Nucleus accumbens (tissue), 56 donors: ENCODE measurements at places on chromosomes 5 and 9.

DNA sequence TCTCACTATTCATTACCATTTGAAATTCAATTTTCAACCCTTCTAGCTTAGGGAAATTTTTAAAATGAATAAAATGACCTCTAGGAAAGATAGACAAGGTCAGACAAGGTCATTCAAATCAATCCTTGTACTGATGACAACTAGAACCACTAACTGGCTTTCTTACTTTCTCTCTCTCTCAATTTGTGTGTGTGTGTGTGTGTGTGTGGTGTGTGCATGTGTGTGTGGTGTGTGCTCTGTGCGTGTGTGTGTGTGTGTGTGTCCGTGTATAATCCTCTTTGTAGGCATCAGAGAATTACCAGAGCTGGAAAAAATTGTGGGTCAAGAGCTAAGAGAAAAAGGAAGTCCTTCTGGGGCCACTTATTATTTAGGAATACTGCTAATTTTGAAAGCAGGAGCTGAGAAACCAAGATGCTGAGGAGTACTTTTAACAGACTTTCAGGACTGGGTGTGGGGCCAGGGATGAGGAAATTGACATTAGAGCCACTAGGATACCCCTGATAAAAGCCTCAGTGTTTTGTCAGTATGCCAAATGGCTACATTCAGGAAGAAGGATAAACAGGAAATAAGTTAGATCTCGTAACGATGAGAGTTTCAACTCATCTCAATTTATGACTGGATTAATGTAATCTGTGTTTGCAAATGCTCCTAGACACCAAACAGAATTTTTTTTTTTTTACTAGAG lies 723.3 kb downstream of the CETN3 start:
- DNase-seq: no peak

GRCh38 chr5:115594128-115595047 lies 7.9 kb downstream of the TICAM2 start:
- no peak for DNase-seq

GRCh38 chr5:147674411-147674810 lies 108.1 kb downstream of the JAKMIP2 start:
- no peak for DNase-seq

- no peak for DNase-seq
These were observed 1835.2 kb upstream of the NUDT12 start for GRCh38 chr5:105397749-105398148.

DNA sequence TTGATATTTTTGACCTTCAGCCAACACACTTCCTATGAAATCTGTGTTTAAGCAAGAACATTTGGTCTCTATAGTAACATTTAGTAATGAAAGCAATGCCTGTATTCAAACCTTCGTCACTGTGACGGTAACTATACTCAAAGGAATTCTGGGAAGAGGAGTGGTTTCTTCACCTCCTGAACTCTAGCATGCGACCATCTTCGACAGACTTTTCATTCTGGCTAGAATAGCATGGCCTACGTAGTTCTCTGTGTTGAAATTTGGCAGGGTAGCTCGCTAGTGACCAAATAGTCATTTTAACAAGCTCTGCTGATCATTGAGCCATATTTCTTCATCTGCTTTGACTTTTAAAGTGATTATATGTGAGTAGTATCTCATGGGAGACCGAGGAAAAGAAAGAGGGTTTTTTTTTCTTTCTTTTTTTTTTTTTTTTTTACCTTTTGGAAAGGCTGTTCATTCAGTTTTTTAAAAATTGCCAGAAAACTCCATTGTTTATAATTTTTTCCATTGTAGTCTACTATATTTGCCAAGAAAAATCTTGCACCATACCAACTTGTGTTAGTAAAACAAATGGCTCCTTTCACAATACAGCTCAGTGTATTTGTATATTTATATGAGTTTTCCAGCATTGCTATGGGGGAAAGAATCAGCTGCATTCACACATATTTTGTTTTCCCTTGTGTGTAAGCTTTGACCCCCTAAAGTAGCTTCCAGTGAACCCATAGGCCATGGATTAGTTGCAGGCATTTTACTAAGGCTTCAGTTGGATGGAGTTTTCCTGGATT lies 166.8 kb downstream of the NNT start:
- DNase-seq: no peak

DNA sequence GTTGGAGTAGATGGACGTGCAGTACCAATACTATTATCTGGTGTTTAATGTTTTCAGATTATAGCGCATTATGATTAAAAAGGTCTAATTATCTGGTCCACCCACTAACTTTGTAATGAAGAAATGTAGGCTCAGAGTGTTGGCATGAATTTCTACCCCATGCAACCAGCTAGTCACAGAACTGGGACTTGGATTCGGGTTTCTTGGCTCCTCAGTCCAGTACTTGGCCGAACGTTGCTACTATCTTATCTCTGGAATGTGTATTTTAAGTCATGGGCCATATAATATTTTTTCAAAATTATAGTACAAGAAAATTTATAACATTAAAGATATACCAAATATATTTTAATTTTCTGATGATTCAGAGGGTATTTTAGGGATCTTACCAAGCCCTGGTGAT lies 657.5 kb upstream of the DMAC1 start:
- DNase-seq: no peak

GRCh38 chr5:11620172-11620571 lies 284.1 kb downstream of the CTNND2 start:
- DNase-seq: no peak

DNA sequence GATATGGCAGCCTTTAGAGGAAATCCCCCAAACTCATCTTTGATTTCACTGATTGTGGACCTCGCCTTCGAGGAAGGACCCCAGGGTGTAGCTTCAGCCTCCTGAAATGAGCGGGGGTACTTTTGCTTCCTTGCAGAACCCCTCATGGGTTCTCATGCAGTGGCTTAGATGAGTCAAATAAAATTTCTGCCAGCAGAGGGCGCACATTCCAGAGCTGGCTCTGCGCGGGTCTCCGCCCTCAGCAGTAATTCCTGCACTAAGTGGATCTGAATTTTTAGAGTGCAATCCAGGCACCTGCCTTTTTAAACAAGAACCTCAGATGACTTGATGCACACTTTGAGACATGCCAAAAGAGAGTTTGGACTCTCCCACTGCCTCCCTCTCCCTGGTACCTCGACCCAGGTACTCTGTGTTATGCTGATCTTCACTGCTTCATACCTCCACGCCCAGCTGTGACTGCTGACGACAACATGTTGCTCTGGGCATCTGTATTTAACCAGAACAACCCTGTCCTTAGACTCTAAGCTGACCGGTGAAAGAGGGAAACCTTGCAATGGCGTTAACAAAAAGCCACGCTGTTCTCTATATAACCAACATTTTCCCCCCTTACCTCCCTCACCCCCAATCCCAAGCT lies 7.3 kb downstream of the EGFLAM start:
- DNase-seq: peak; percentile 61

- DNase-seq: no peak
These were observed 1.4 kb upstream of the CEL start for GRCh38 chr9:133060417-133060841.

- no peak for DNase-seq
These were observed 250.6 kb upstream of the MAP3K1 start for GRCh38 chr5:56564541-56565282.

- no peak for DNase-seq
These were observed 1.1 kb downstream of the SLC27A6 start for GRCh38 chr5:128966375-128966774.

- no peak for DNase-seq
These were observed 7.6 kb downstream of the FYB1 start for GRCh38 chr5:39211773-39212172.

DNA sequence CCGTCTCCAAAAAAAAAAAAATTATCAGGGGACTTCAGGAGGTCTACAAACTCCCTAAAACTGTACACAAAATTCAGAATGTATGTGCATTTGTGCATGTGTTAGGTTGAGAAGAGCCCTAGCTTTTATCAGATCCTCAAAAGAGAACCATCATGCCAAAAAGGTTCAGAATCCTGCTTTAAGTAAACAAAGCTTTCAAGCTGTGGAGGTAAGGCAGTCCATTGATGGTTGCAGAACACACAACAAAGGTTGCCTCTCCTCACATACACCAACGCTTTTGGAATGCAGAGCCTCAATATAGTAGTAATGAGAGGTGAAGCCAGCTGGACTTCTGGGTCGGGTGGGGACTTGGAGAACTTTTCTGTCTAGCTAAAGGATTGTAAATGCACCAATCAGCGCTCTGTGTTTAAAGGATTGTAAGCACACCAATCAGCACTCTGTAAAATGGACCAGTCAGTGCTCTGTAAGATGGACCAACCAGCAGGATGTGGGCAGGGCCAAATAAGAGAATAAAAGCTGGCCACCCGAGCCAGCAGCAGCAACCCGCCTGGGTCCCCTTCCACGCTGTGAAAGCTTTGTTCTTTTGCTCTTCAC lies 57.9 kb upstream of the RNF38 start:
- DNase-seq: no peak

GRCh38 chr5:89156226-89156625 lies 273.2 kb upstream of the MEF2C start:
- no peak for DNase-seq

DNA sequence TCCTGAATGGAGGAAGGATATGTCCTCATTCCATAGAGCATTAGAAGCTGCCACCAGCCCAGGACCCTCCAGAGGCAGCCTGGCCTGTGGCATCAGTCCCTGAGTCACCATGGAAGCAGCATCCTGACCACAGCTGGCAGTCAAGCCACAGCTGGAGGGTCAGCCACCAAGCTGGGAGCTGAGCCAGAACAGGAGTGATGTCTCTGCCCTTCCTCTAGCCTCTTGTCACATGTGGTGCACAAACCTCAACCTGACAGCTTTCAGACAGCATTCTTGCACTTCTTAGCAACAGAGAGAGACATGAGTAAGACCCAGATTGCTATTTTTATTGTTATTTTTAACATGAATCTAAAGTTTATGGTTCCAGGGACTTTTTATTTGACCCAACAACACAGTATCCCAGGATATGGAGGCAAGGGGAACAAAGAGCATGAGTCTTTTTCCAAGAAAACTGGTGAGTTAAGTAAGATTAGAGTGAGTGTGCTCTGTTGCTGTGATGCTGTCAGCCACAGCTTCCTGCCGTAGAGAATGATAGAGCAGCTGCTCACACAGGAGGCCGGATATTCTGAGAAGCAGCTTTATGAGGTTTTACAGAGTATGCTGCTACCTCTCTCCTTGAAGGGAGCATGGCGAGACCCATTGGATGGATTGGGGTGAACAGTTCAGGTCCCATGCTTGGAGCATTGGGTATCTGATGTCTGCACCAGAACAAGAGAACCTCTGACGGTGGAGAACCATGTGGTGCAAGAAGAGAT lies 13.0 kb upstream of the CYFIP2 start:
- DNase-seq: no peak

GRCh38 chr5:77620405-77620804 lies 18.1 kb downstream of the OTP start:
- no peak for DNase-seq
